ENCODE measurements at places on chromosomes 7 and 10.
A peak's percentile ranks its signal among the peaks of the same experiment; 100 is the strongest.

- no peak for DNase-seq
Measured at GRCh38 chr10:17643339-17643754, 604 bp upstream of the STAM start.

DNA sequence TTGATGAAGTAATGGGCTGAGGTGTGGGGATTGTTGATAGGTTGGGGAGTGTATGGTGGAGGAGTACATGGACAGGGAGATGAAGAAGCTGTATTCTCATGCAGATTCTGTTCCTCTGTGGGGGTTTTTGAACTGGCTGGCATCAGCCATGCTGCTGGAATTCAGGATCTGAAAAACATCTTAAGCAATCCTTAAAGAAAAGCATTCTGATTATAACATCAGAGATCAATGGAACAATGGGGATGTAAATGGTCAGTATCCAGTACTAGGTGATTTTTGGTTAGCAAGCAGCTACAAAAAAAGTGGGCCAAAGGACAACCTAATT, 247.5 kb upstream of the GALNT17 start:
- no peak for DNase-seq

DNA sequence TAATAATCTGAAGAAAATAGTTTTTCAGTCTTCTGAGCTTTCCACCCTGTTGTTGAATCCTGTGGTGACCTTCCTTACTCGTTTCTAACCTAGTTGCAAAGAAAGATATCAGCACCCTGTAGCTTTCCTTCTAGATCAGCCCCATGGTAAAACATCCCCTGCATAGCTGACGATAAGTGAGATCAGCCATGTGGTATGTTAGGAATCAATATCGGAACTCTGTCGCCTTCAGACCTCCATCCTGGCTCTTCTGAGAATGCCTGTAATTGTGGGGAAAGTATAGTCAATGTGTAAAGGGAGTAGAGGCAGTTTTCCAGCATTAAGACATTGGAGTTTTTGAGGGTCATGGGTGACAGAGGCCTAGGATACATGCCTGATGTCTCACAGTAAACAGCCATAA, 151.8 kb downstream of the LRRC4 start:
- DNase-seq, result no peak

GRCh38 chr7:34603711-34604444, 54.1 kb upstream of the NPSR1 start:
- no peak for DNase-seq

DNA sequence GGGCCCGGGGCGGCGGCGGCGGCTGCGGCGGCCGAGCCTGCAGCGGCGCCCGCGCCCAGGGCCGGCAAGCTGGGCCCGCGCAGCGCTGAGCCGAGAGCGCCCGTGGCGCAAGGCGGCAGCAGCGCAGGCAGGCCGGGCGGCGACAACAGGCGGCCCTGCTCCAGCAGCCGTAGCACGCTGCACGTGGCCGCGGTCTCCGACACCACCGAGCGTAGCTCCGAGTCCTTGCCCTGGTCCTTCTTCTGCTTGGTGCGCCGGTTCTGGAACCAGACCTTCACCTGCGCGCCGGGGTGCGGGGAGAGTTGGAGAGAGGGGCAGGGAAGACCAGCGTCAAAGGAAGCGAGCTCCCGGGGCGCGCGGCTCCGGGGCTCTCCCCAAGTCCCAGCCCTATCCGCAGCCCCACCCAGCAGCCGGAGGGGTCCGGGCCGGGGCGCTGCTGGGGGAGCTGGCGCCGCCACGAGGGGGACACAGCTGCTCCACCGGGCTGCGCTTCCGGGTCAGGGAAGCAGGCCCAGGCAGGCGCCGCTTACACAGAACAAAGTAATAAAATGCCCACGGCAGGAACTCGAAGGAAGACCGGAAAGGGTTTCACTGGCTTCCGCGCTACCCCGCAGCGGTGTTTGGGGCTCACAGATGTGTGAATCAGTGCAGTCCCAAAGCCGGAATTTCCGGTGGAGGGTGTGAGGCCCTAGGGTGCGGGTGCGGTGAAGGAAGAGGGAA, 3.6 kb downstream of the VAX1 start:
- DNase-seq, result peak; percentile 76

DNA sequence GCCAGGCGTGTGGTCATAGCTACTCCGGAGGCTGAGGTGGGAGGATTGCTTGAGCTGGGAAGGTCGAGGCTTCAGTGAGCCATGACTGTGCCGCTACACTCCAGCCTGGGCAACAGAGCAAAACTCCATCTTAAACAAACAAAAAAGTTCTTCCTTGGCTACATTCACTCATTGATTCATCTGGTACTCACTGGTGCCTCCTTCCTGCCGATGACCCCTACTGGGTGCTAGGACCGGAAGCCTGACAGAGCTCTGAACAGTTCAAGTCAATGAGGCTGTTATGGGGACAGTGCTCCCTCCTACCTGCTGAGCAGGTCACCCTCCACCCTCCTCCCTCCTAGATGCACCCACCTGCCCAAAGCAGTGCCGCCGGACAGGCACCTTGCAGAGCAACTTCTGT, 4.9 kb downstream of the PCOLCE start:
- DNase-seq, result no peak

- no peak for DNase-seq
Measured at GRCh38 chr10:132646443-132647097, 109.0 kb downstream of the INPP5A start.

- no peak for DNase-seq
Measured at GRCh38 chr10:20166096-20166675, 350.0 kb downstream of the PLXDC2 start.

DNA sequence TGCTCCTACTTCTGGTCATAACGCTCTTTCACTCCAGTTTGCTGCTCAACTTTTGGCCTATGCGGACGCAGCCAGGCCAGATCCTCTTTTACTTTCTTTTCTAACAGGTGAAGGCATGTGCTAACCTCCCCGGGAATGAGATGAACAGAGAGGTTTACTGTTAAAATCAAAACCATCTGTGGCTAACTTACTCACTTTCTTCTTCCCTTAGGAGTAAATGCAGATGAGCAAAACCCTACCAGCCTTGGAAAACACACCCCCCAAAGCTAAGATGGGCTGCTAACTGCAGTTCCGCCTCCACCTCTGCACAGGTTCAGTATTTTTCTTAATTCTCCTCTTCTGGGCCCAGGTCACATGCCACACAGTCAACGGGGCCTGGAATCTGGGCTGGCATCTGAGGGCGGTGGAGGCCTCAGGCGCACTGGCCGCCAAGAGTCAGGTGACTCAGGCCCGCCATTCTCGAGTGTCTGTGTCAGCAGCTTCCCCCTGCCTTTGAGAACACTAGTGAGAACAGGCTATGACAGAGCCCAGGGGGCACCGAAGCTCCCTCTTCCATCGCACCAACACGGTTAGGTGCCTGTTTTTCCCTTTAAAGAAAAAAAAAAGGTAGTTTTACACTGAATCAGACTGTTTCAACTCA, 11.1 kb downstream of the FAM53B start:
- DNase-seq, result no peak

All from right kidney (tissue), 9 donors.